ENCODE measurements at places on chromosomes 3 and 15.

DNA sequence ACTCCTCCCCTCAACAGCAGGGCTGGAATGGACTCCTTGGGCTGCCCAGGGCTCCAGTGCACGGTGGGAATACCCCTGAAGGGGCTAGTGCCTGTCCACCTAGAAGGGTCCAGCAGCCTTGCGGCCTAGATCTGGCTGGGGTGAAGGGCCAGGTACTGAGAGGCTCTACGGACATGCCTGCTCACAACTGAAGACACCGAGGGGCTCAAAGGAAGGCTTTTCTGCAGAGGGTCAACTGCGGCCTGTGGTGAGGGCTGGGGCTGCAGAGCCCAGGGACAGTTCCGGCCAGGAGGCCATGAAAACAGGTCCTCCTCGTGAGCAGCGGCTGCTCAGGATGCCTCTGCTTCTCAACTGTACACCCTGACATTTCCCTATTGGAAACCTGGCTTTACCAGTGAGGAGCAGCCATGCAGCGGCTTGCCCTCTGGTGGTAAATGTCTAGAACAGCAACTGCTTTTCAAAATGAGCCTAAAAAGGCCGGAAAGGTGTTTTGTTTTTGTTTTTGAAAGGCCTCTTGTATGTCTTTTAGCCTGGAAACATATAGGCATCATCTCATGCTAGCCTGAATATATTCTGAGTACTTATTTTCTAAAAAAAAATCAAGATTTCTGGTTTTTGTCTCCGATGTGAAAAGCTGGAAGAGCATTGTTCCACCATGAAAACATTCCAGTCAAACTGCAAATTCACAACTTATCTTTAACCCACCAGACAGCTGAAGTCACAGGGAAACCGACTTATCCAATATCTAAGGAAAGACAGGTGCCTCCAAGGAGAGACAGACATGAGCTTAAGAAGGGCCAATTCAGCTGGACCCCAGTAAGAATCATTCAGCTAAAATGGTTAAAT lies 163.4 kb downstream of the KLF13 start:
- no peak for DNase-seq
- H3K4me3 ChIP-seq, result no peak overlapping the region
- H3K27ac ChIP-seq, result no peak overlapping the region
- H3K4me1 ChIP-seq, result peaks cover 6% of the 10 kb centered on the region

DNA sequence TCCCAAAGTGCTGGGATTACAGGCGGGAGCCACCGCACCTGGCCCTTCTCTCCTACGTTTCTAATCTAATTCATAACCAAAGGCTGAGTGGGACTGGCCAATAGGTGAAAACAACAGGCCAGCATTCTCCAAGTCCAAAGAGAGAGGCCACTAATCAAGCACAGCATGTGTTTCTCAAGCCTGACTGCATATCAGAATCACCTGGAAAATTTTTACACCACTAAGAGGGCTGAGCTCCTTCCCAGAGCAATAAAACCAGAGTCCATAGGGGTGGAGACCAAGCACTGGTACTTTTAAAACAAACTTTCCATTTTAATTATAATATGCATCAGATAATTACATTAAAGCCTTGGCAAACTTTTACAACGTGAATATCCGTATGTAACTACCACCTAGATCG lies 254.4 kb downstream of the OPA1 start:
- no peak for DNase-seq
- H3K27ac ChIP-seq, result no peak overlapping the region
- no peak overlapping the region for H3K4me3 ChIP-seq
- no peaks in the 10 kb centered on the region for H3K27me3 ChIP-seq
- H3K36me3 ChIP-seq, result peaks cover 9% of the 10 kb centered on the region

DNA sequence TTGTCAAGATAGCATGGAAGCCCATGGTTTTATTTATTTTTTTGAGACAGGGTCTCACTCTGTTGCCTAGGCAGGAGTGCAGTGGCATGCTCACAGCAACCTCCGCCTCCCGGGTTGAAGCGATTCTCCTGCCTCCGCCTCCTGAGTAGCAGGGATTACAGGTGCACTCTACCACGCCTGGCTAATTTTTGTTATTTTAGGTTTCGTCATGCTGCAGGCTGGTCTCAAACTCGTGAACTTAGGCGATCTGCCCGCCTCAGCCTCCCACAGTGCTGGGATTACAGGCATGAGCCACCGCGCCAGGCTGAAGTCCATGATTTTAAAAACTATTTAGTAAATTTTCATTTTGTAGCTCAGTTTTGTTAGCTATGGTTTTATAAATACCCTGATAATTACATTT lies 2.7 kb upstream of the ACTR8 start:
- no peak for DNase-seq
- no peak overlapping the region for H3K4me3 ChIP-seq
- no peak overlapping the region for H3K27ac ChIP-seq
- H3K36me3 ChIP-seq, result no peaks in the 10 kb centered on the region
- peaks cover 10% of the 10 kb centered on the region for H3K4me1 ChIP-seq

GRCh38 chr3:30231277-30232141 lies 374.9 kb upstream of the TGFBR2 start:
- no peaks in the 10 kb centered on the region for H3K27me3 ChIP-seq
- no peaks in the 10 kb centered on the region for H3K36me3 ChIP-seq
- H3K27ac ChIP-seq, result no peak overlapping the region
- peak overlapping the region; percentile 3 for H3K4me3 ChIP-seq

DNA sequence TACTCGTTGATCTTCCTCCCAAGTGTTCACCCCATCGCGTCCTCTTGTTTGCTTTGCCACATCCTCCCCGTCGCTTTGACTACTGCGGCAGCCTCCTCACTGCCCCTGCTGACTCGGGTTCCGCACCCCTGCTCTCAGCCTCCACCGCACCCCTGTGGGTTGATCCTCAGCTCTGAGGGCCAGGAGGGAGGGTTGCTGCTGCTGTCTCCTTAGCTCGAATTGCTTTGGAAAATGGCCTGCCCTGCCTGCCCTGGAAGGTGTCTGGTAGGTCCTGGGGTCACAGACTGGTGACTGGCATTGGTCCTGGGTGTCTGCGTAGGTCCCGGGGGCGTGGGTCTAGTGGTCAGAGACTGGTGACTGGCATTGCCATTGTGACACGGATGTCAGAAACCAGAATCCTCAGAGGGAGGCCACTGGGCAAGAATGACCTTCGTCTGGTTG lies 9.4 kb downstream of the MUC4 start:
- peaks cover 5% of the 10 kb centered on the region for H3K27me3 ChIP-seq
- H3K4me3 ChIP-seq, result no peak overlapping the region
- no peak for DNase-seq
- H3K4me1 ChIP-seq, result peaks cover 13% of the 10 kb centered on the region
- no peaks in the 10 kb centered on the region for H3K36me3 ChIP-seq

DNA sequence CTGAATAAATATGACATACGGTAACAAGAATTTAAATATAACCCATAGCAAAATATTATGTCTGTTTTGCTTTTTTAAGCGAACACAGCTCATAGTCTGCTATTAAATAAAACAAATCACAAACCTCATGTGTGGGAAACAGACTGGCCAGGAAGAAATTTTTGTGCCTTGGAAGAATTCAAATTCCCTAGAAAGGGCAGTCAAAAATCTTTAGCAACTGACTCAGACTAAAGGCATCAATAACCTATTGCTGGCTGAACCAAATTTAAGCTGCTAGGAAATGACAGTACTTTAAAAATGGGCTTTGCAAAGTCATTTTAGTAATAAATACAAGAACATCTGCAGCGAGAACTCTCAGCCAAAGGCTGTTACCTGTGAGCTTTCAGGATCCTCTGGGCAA lies 151.4 kb downstream of the PLD1 start:
- no peak overlapping the region for H3K4me3 ChIP-seq
- DNase-seq, result no peak
- H3K27me3 ChIP-seq, result no peaks in the 10 kb centered on the region
- no peak overlapping the region for H3K27ac ChIP-seq

DNA sequence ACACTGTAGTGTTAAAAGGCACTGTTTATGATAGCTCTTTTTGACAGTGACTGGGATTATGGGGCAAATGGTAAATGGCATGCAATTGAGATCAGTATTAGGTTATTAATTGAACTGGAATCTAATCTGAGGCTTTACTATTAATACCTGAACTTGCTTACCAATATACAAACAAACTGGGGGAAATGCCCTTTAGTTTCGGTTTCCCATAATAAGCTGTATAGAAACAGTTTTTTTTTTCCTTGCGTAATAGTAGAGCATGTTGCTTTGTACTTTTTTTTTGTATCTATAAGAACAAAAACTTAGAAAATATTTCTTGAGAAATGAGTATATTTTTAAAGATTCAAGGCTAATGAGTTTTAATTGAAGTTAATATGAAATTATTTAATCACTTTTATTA lies 95.0 kb downstream of the FNDC3B start:
- peaks cover 11% of the 10 kb centered on the region for H3K4me1 ChIP-seq
- no peak overlapping the region for H3K4me3 ChIP-seq
- H3K27me3 ChIP-seq, result no peaks in the 10 kb centered on the region

- no peaks in the 10 kb centered on the region for H3K27me3 ChIP-seq
- no peaks in the 10 kb centered on the region for H3K36me3 ChIP-seq
Observed at GRCh38 chr15:36756707-36757106, 177.3 kb downstream of the CDIN1 start.

DNA sequence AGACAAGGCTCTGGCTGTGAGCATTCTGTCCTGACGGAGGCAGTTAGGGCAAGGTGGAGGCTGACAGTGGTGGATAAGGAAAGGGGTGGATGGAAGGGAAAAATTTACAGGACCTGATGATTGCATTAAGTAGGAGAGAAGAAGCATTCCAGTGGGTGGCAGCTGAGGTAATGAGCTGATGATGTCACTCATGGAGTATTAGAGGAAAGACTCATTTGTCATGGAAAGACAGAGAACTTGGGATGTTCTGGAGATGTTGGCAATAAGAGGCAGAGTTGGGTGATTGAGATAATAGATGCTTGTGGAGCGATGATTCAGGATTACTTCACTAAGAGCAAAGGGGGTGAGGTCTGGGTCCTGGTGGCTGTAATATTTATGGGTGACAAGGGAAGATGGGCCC lies 63.6 kb upstream of the SCN5A start:
- peaks cover 6% of the 10 kb centered on the region for H3K27me3 ChIP-seq
- no peaks in the 10 kb centered on the region for H3K36me3 ChIP-seq
- no peak for DNase-seq
- no peaks in the 10 kb centered on the region for H3K4me1 ChIP-seq

GRCh38 chr3:23263796-23264195 lies 60.7 kb downstream of the UBE2E2 start:
- H3K4me1 ChIP-seq, result no peaks in the 10 kb centered on the region
- no peak overlapping the region for H3K27ac ChIP-seq
- DNase-seq, result no peak

DNA sequence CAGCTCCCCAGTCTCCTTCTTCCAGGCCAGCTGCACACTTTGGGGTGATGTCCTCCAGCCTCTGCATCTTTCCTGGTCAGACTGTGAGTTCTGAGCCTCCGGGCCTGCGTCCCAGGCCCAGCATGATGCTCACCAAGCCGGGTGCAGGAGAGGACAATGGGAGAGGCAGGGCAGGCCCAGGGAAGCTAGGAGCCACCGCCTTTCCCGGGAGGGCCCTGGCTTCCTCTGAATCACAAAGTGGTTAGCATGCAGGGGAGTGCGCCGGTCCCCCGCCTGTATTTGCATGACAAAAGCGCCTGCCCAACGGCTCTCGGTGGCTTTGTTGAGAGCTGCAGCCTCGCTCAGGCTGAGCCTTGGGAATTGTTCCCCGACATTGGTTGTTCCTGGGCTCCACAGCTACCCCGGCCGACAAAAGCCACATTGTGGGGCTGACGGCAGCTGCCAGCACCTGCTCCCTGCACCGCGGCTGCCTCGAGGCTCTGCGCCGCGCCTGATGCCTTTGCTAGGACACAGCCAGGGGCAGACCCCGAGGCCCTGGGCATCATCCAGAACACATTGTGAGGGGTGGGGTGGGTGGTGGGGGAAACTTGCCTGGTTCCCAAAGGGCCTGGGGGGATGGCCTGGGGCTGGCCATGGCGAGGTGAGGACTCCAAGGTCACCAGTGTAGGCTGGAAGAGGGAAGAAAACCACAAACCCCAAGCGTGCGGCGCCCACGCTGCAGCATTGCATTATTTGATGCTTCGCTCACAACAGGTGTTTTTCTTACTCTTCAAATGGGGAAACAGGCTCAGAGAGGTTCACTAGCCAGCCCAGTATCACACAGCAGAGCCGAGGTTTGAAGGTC lies 20.0 kb upstream of the KLF13 start:
- peaks cover 27% of the 10 kb centered on the region for H3K27me3 ChIP-seq
- peak overlapping the region; percentile 75 for H3K4me3 ChIP-seq
- peaks cover 47% of the 10 kb centered on the region for H3K4me1 ChIP-seq

DNA sequence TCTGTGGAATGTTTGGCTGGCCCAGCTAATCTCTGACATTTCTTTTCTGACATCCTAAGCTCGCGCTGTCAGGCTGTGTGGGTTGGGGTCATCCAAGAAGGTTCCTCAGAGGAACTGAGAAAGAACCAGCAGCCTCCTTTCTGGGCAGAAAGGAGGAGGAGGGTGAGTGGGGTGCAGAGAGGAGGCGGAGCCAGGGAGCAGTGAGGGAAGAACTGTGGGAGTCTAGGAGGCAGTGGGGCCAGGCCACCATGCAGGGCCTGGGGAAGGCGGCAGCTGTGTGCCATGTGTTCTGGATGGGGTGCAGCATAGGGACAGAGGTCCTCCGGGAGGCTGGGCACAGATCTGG lies 5.3 kb downstream of the SEMA7A start:
- H3K36me3 ChIP-seq, result no peaks in the 10 kb centered on the region
- H3K4me1 ChIP-seq, result peaks cover 18% of the 10 kb centered on the region
- H3K27ac ChIP-seq, result no peak overlapping the region

DNA sequence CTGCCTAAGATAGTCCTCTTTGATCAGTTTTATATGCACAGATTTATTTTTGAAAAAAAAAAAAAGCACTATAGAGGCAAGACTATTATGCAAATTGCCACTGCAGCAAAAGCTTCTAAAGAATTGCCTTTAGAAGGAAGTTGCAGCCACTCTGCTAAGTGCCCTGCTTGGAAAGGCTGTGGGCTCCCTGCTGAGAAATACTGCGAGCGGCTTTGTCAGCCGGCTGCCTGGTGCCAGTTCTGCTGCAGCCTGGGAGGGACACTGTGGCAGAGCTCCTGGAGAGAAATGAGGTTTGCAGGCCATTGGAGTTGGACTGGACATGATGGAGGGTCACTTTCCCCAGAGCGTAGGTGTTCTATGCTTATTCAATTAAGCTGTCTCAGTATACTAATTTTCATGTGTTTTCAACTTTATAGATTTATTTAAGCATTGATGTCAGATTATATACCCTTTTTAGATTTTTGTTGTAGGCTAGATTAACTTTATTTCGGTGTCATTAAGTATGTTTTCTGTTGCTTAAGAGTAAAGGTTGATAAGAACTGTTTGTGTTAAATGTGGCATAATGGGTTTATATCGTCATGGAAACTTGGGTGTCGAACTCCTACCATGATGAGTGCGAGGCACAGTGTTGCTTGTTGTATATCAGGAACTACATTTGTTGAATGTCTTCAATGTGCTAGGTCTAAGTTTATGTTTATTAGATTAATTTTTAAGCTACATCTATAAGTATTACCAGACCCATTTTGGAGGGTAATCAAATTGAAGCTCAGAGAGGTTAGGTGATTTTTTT lies 6.6 kb downstream of the MAP2K5 start:
- H3K27ac ChIP-seq, result no peak overlapping the region
- peaks cover 14% of the 10 kb centered on the region for H3K4me1 ChIP-seq
- H3K27me3 ChIP-seq, result no peaks in the 10 kb centered on the region
- peak overlapping the region; percentile 25 for H3K4me3 ChIP-seq
- DNase-seq, result peak; percentile 59

GRCh38 chr15:69253156-69253555 lies 45.6 kb upstream of the PAQR5 start:
- no peaks in the 10 kb centered on the region for H3K27me3 ChIP-seq
- H3K4me3 ChIP-seq, result no peak overlapping the region
- no peaks in the 10 kb centered on the region for H3K4me1 ChIP-seq
- no peaks in the 10 kb centered on the region for H3K36me3 ChIP-seq
- no peak for DNase-seq

- H3K27me3 ChIP-seq, result no peaks in the 10 kb centered on the region
- no peak for DNase-seq
- H3K4me1 ChIP-seq, result peaks cover 33% of the 10 kb centered on the region
- no peaks in the 10 kb centered on the region for H3K36me3 ChIP-seq
Observed at GRCh38 chr3:72595376-72595775, 252.9 kb downstream of the SHQ1 start.

Data from glutamatergic neuron (in vitro differentiated cells).